NCI-H748 treated with DMSO at 0.1 percent for 48 hours (cell line): ENCODE measurements at places on chromosomes 7 and 10.

DNA sequence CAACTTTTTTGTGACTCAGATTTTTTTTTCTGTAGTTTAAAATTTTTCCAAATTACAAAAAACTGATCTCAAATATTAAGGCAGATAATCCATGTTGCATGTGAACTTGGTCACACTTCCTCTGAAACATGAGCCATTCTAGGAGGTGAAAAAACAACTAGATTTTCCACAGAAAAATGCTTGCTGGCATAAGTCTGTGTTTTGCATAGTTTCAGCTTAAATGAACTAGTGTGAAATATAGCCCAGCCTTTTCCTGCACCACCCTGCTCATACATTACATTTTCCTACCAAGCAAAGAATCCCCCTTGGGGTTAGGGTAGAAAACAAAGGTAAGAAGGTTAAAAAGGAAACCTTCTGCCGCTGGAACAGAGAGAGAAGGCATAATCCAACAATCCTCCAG is 48.2 kb downstream of the SLC25A13 start:
- DNase-seq, result no peak

DNA sequence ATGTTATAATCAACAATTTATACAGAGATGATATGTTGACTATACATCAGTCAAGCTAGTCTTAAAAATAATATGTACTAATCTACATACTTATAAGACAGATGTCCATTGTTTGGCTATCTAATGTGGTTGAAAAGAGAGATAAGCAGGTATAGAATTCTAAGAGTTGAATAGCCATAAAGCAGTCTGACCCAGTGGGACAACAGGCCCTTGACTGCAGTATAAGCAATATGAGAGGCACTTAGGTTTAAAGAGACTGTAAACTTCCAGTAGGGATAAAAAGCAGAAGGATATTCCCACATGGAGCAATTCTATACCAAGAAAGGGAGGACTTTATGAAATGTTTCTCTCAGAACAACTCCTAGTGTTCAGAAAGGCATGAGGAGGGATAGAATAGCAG is 139.3 kb downstream of the ELAPOR2 start:
- DNase-seq, result no peak

DNA sequence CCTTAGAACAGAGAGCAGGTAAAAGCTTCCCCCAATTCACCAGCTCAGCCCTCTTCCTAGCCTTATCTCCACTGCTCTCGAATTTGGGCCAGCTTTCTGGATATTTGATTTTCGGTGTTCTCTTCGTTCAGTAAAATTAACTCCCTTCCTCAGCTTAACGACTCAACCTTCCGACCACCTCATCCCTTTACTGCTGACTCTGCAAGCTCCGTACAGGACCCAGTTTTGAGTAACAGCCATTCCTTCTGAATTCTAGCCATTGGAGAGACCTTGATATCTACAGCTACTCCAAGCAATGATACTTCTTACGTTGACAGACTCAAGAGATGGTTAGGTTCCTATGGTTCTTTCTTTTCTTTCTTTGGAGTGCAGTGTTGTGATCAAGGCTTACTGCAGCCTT is 65.8 kb downstream of the ATE1 start:
- DNase-seq, result no peak

- DNase-seq, result no peak
Measured at GRCh38 chr10:70851597-70852475, 36.1 kb downstream of the SGPL1 start.

DNA sequence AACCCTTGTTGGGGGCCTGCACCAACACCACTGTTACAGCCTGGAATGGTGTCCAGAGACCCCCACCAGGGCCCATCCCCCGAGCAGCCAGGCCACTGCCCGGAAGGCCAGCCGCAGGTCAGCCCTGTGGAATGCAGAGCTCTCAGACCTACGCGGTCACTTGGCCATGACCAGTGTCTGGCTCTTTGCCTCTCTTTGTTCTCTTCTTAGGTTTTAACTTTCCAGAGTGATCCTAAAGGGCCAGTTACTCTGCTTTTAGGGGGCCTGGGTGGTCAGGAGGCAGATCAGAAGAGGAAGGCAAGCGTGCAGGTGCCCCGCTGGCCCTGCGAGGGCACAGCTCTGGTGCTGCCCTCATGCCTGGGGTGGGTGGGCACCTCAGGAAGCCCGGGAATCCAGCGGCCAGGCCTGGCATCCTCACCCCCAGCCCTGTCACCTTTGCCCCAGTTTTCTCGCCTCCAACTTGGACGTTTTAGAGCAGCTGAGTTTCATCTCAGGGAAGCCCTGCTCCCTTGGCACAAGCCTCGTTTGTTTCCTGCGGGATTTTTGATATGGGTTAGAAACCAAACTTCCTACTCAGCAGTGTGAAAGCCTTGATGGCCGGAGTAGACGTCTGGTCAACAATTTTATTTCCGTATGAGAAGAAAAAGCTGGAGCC is 62.5 kb upstream of the CHST15 start:
- DNase-seq, result no peak

- DNase-seq, result no peak
Measured at GRCh38 chr7:108385834-108386422, 70.3 kb downstream of the NRCAM start.

DNA sequence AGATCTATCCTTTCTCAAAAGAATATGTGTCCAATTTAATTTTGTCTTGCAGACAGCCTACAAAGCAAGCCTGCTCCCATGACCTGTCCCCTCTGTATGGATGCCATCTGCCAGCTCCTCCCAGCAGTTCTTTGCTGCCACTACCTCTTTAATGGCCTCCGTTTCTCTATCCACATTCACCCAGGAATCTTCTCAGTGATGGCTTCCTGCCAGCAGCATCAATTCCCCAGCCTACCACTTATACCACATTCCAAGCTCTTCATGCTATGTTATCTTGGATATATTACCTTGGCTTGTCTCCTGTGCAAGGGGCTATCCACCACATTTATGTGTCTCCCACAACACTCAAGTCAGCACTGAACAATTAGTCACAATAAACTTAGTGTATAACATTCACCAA is 133.2 kb downstream of the VPS50 start:
- no peak for DNase-seq

DNA sequence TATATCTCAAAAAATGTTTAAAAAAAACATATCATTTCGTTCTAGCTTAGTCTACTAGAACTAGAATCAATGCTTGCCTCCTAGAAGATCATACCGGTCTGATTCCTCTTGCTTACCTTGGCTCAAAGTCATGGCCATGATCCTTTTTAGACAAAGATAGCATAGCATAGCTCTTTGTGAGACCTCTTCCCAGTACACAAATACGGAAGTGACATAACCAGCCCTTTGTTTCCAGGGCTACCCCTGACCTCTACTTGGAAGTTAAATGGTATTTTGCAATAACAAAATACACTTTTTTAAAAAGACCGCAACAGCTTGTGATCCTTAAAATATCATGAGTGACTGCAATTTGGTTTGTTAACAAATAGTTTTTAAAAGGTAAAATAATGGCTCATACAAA is 130.7 kb upstream of the NOBOX start:
- DNase-seq, result no peak

DNA sequence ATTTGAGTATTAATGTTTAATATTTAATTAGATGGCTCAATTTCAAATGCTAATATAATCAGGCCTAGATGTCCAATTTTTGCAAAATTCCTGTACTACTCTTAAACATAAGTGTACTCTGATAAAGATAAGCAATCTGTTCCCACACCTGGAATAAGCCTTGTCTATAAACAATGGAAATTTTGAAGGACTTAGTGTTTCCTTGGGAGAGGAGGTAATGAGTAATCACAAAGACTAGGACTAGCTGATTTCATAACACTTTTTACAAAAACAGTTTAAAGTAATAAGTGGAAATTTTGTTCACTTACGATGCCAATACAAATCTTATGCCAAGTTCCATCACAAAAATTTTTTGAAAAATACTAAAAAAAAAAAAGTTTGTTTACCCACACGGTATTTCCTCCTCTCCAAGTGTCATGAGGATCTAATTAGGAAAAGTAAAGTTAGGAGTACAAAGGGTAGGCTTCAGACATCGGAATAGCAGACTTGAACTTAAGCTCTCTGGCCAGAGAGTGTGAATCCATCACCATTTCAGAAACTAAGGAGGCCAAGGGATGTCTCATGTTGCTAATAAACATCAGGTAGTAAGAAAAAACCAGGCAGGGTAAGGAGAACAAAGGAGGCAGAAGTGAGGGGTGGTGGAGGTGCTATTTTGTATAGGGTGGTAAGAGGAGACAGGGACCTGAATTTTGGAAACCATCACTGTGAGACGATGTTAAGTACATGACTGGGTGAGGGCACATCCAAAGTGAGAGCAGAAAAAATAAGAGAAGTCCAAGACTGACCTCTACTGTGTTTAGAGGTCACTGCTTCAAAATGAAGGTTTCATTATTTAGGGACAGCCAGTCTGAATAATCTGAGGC is 61.3 kb downstream of the RAPGEF5 start:
- DNase-seq, result no peak

- DNase-seq, result no peak
Measured at GRCh38 chr10:70760271-70760787, 24.8 kb downstream of the TBATA start.

DNA sequence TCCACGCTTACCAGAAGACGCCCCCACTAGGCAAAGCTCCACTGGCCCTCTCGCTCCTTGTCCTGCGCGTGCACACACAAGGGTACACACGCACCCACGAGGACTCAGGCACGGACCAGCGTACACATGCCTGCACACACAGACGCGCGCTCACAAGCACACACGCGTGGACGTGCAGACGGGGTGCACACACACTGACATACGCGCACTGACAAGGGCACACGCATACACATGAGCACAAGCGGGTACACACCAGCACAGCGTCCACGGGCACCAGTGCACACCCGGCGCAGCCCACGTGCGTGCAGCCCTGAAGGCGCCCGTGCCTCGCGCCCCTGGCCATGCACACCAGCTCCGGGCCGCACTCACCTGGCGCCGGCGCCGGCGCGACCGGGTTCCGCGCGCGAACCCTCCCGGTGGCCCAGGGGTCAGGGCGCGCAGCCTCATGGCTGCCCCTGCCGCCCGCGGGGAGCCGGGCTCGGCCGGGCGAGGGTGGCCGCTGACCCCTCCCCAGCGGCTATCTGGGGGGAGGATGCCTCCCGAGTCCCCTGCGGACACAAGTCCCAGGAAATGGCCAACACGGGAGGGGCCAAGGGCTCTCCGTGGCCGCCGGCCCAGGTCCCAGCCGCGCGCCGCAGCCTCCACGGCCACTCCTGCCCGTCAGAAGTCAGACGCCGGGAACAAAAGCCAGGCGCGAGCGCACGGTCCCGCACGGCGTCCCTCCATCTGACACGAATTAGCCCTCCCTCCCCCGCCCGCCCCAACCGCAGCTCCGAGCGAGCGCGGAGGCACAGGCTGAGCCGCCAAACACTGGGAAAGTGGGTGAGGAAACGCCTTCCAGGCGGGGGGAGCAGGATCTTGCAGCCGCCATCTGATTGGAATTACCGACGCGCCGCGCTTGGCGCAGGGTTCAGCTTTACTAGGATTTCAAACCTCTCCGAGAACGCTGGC is 45.0 kb downstream of the TNS3 start:
- DNase-seq, result no peak

- DNase-seq, result no peak
Measured at GRCh38 chr10:11153766-11154165, 136.1 kb downstream of the CELF2 start.

DNA sequence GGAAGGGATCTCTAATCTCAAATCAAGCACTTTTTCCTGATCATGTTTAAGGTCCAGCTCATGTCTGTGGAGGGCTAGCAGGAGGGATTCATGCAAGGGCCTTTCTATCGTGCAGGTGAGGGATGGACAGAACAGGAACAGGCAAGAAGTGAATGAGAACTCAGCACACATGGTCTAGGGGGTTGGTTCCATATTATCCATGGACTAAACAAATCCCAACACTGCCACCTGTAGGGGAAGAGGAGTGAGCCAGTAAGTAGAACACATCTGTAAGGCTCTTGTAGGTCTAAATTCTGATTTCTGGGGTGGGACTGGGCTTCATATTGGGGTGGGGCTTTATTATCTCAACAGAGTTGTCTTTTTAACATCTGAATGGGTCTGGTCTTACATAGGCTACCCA is 138.0 kb upstream of the TARP start:
- no peak for DNase-seq

- DNase-seq, result no peak
Measured at GRCh38 chr7:1228545-1229201, 4.0 kb upstream of the UNCX start.

DNA sequence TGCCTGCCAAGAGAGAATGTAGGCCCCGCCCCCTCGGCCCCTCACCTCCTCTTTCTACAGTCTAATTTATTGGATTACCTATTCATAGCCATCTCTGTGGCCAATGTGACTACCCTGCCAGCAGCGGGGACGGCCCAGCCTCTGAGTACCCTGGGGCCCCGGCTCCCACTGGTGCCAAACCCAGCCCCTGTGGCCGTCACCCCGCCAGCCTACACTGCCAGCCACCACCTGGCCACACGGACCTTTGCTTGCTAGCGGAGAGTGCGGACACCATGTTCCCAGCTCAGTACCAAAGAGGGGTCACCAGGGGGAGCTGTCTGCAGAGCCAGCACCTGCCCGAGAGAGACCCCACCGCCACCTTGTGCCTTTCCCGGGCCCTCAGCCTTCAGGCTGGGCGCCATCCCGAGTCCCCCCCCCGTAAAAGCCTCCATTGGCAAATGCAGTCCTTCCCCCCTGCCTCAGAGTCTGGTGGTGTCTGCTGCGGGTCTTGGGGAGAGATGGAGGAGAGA is 511.1 kb downstream of the ZNF37A start:
- no peak for DNase-seq

DNA sequence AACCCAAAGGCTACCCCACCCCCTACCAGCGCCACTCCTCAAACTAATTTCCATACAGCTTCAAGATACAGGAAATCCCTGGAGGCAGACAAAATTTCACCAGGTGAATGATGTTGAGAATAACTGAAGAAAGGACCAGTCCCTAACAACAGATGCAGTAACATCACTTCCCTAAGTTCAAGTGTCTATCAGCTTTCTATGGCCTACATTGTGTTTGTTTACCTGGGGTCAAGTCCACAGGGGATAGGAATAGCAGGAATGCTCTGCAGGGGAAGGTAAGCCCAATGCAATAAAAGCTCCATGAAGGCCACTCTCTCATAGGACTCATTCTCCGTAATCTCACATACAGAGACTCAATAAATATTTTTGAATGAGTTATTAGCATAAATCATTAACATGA is 26.9 kb downstream of the FAM13C start:
- no peak for DNase-seq

DNA sequence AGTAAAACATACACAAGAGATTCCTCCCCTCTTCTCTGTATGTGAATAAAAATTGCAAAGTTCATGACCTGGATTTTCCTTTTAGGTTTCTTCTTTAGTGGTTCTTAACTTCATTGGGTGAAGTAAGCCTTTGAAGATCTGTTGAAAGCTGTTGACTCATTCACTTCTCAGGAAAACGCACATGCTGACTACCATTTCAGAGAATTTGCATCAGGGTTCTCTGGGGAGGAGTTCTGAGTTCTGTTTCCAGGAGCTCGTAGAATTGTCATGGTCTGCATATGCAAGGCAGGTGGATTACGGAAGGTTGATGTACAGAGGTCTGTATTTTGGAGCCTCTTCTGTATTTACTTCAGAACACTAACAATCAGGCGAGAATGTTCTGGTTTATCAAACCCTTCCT is 962 bp upstream of the SLC26A4 start:
- no peak for DNase-seq
